ENCODE measurements at places on chromosomes 12 and 14.
A peak's percentile ranks its signal among the peaks of the same experiment; 100 is the strongest.

- no peak for DNase-seq
- no peak overlapping the region for H3K27ac ChIP-seq
- no peaks in the 10 kb centered on the region for H3K27me3 ChIP-seq
- H3K36me3 ChIP-seq: no peaks in the 10 kb centered on the region
These were observed 228.0 kb downstream of the NELL2 start for GRCh38 chr12:44647917-44648690.

DNA sequence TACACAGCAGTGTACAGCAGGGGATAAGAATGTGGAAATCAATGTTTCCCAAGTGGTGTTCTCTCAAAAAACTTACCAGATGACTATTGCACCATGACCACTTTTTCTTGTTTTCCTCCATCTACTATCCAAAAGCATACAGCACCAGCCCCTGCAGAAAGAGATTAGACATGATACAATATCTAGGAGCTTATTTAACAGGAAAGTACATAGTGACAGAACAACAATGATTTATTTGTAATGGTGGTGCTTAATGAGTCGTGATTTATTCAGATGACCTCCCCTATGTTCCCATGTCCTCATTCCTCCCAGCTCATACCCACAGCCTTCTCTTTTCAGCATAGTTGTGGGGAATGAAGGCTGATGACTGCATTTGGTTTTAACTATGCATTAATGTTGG lies 413.6 kb downstream of the BTG1 start:
- H3K27ac ChIP-seq: no peak overlapping the region
- H3K4me3 ChIP-seq: no peak overlapping the region
- DNase-seq: no peak
- no peaks in the 10 kb centered on the region for H3K4me1 ChIP-seq

- H3K27ac ChIP-seq: peak within 1 kb of the TSS; percentile 76
- no peaks in the 10 kb centered on the region for H3K27me3 ChIP-seq
These were observed at the start of gene ATXN2 for GRCh38 chr12:111598637-111599452. TSS of gene ATXN2 (minus strand) at chr12:111599315. CDS start at chr12:111599034, 281 bp downstream.

- no peak for DNase-seq
- H3K4me3 ChIP-seq: no peak overlapping the region
- H3K36me3 ChIP-seq: no peaks in the 10 kb centered on the region
- no peak overlapping the region for H3K27ac ChIP-seq
- H3K4me1 ChIP-seq: peaks cover 14% of the 10 kb centered on the region
These were observed 28.8 kb downstream of the FERMT2 start for GRCh38 chr14:52922059-52922458.

- no peak for DNase-seq
- no peaks in the 10 kb centered on the region for H3K4me1 ChIP-seq
- no peaks in the 10 kb centered on the region for H3K36me3 ChIP-seq
- no peak overlapping the region for H3K27ac ChIP-seq
These were observed 6.5 kb downstream of the IAPP start for GRCh38 chr12:21379218-21379617.

Data from activated CD4-positive, alpha-beta T cell treated with anti-CD3 and anti-CD28 coated beads, Interleukin-2, amount 10 ng/mL, durations not matched to agents 24 days and 14 days (primary cell).